ENCODE measurements at places on chromosomes 1 and 21.

DNA sequence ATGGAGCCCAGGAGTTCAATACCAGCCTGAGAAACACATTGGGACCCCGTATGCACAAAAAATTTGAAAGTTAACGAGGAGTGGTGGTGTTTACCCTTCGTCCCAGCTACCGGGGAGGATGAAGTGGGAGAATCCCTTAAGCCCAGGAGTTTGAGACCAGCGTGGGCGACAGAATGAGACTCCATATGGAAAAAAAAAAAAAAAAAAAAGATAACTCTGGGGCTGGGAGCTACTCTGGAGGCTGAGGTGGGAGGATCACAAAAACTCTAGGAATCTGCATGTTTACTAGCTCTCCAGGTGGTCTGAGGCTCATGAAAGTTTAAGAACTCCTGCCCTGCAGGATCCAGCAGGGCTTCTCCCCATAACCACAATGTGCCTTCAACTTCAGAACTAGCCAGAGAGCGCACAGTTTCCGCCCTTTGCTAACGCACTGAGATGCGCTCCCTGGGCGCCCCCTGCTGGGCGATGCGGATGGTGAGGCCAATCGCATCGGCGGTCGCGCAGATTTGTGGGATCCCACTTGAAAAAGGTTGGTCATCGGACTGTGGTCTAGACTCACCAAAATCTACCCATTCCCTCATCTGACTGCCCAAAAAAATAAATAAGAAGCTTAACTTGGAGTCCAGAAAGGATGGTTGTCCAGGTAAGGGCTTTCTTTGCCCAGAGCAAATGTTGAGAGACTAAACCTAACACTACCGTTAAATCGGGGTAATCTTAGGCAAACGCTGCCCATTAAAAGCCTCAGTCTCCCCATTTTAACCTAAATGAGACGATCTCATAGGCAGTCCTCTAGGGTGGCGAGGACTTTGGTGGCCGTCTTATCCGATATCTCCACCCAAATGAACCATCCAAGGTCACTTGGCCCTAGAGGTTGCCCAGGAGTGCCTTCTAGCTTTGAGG lies 8.8 kb downstream of the ZNF683 start:
- DNase-seq, result no peak

GRCh38 chr1:15963363-15963967 lies 12.4 kb downstream of the ZBTB17 start:
- no peak for DNase-seq

GRCh38 chr1:41764656-41765055 lies 154.1 kb downstream of the HIVEP3 start:
- no peak for DNase-seq

DNA sequence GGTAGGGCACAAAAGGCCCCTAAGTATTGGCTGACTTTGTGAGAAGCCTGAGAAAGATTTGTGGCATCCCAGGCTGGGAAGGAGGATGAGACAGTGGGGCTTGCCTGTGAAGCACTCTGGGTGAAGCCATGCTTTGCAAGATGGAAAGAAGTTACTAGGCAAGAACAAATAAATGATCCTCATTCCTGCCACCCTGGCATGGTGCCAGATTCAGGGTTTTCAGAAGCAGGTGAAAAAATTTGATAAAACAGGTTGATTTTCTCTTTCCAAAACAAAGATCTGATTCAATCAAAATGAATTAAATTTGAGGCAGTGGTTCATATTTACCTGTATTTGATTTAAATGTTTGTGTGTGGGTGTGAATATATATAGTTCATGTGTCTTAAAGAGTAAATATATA lies 386.9 kb upstream of the PROX1 start:
- no peak for DNase-seq

- no peak for DNase-seq
These were observed 4.1 kb downstream of the SEMA4A start for GRCh38 chr1:156157506-156157905.

- no peak for DNase-seq
These were observed 6.5 kb downstream of the CAPN2 start for GRCh38 chr1:223718850-223719249.

DNA sequence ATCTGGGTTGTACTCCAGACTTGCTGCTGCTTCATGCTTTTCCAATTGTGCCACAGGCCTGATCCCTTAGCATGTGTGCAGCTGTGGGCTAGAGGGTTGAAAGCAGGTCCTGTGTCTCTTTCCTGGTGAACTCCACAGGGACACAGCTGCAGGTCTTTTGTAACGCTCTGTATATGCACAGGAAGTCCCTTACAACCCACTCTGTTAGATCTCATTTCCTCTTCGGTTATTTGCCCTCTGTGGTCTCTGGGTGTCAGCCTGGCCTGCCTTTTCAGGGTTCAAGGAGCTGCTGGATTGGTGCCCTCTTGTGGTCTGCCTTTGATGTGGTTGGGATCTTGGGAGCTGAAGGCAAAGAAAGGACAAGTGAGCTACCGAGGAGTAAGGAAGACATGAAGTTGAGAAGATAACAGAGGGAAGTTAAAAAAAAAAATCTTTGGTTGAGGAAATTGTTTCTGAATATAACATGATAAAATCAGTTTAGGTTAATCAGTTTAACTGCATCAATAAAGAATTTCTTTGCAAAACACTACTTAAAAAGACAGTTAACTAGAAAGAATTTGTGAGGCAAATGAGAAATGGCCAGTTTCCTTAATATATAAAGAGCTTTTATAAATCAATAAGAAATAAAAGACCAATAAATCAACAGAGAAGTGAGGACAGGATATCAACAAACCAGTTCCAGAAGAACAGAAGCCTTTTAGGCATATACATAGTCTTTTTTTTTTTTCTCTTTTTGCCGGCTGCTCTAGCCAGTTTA lies 44.1 kb downstream of the UCK2 start:
- DNase-seq, result no peak

- no peak for DNase-seq
These were observed 8.7 kb downstream of the DOP1B start for GRCh38 chr21:36165356-36165755.

DNA sequence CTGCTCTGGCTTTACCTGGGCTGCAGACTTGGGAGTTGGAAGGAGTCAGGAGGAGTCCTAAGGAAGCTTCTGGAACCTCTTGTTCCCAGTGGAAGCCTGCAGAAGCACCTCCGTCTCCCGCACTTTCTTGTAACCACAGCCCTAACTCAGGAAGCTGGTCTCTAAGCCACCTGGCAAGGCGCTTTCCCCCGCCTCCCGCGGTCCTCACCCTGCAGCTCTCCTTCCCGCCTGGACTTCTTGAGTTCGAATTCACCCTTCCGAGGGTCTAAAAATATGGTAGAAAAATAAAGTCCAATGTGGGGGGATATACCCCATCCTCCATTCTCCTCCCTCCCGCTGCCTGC lies 15.1 kb downstream of the PAX7 start:
- DNase-seq, result no peak

DNA sequence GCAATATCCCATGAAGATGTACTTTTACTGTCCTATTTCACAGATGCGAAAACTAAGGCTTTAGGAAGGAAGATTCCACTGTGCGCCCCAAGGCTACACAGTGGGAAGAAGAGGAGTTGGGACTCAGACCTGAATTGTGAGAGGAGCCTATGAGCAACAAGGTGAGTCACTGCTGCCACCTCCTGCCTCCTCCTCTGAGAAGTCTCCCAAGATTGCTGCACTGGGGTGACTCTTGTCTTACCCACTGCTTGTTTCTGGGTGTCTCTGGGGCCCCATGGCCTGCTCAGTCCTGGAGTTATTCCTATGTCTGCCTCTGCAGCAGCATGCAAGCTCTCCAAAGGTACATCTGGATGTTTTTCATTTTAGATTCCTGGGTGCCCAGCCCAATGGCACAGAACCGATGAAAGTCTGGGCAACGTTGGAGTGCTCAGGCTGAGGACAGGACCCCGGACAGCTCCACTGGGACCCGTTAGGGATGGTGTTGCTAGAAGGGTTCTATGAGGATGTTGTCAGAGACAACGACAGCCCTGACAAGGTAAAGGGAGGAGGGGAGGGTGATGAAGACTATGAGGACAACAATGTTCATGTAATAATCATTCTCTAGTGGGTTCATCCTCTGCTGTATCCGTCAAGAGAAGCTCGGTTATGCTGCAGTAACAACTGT lies 11.0 kb upstream of the C1QA start:
- DNase-seq, result no peak

- no peak for DNase-seq
These were observed 17.7 kb downstream of the RAB7B start for GRCh38 chr1:205985330-205986005.

GRCh38 chr1:145892486-145893087 lies 6.9 kb upstream of the ANKRD35 start:
- no peak for DNase-seq

DNA sequence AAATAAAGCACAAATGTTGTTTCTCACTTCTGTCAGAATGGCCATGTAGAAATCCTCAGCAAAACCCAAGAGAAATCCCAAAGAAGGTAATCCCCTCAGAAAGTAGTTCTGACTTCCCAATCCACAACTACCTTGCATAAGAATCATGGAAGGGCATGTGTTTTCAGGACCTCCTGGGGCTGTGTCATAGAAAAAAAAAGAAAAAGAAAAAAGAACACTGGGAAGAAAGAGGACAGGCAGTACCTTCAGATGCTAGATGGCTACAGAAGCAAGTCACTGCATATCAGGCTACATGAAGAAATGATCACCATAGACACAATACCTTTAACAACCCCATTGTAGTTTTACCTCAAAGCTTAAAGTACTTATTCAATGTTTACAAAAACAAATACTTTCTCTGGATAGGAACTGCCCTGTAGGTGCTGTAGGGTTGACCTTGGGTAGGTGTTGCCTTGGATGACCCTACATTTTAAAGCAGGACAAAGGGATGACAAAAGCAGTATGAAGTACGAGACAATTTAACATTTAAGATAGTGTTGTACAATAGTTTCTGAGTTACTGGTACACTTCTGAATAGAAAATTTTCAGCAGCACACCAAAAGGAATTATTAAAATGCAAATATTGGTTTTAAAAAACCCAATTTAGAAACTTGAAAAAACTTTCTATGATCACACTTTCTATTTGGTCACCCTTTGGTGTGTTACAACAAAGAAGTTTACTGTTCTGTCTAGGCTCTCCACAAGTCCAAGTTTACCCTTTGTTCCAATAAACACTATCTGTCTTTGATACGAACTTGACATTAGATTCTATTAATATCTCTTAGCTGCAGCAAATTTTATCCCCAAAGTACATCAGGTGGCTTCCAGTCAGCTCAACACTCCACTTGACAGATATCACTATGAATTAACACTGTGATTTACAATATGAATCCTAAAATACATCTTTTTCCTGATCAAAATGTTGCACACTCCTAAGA lies 5.0 kb downstream of the TRIT1 start:
- no peak for DNase-seq

- DNase-seq, result no peak
These were observed 14.3 kb upstream of the SEC16B start for GRCh38 chr1:177984136-177984525.

DNA sequence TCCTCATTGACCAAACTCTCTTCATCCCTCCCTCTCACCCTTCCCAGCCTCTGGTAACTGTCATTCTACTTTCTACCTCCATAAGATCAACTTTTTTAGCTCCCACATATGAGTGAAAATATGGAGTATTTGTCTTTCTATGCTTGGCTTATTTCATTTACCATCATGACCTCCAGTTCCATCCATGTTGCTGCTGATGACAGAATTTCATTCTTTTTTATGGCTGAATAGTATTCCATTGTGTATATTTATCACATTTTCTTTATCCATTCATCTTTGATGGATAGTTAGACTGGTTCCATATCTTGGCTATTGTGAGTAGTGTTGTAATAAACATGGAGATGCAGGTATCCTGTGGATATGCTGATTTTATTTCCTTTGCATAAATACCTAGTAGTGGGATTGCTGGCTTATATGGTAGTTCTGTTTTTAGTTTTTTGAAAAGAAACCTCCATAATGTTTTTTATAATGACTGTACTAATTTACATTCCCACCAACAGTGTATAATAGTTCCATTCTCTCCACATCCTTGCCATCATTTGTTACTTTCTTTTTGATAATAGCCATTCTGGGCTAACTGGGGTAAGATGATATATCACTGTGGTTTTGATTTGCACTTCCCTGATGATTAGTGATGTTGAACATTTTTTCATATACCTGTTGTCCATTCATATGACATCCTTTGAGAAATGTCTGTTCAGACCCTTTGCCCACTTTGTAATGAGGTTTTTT lies 35.7 kb downstream of the IARS2 start:
- DNase-seq, result no peak

DNA sequence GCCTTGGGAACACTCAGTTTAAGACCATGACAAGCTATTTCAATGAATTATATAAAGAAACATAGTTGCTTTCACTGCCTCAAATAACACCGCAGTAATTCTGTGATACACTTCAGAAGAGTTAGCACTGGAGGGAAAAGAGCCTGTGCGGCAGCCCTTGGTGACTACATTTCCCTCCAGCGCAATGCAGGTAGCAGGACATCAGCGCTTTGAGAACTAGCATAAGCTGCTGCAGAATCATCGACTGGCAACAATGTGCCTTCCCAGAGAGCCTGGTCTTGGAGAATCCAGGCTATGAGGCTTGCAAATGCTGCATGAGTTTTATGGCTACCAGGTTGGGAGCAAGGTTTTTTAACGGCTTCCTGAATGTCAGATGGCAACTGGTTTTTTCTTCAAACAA lies 7.5 kb downstream of the NRIP1 start:
- DNase-seq, result no peak

DNA sequence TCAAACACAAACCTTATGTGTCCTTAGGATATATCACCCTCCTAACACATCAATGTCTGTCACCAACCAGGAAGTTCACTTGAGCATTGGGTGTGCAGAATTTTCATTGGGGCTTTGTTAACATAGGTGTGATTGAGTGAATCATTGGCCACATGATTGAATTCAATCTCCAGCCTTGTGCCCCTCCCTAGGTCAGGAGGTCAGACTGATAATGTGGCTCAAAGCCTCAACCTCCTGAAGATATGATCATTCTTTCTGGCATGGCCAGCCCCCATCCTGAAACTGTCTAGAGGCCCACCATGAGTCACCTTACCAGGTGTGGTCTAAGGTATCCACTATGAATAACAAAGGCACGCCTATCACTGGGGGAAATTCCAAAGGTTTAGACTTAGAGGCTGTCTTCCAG lies 90.1 kb downstream of the PKN2 start:
- DNase-seq, result no peak

DNA sequence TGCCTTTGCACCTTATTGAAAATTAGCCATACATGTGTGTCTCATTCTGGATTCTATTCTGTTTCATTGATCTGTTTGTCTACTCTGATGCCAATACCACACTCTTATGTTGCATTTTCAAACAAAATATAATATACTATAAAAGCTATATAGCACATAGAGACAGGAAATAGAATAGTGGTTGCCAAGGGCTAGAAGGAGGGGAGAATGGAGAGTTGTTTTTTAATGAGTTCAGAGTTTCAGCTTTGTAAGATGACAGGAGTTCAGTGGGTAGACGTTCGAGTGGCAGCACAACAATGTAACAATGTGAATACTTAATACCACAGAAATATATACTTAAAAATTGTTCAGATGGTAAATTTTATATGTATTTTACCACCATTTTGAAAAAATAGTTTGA lies 17.0 kb downstream of the RLF start:
- no peak for DNase-seq

- no peak for DNase-seq
These were observed 33.6 kb downstream of the NUAK2 start for GRCh38 chr1:205287767-205288559.

GRCh38 chr1:44037154-44037553 lies 5.9 kb upstream of the SLC6A9 start:
- no peak for DNase-seq

Data from cortex of kidney (tissue), 1 donor.